ENCODE measurements at places on chromosomes 7 and 10. TPM values are rescaled to one million over a fixed set of nuclear protein-coding genes. Genes with fewer than 3 reads are reported as not detected.

HUS1 gene
- total RNA-seq = 32.3 TPM

DNA sequence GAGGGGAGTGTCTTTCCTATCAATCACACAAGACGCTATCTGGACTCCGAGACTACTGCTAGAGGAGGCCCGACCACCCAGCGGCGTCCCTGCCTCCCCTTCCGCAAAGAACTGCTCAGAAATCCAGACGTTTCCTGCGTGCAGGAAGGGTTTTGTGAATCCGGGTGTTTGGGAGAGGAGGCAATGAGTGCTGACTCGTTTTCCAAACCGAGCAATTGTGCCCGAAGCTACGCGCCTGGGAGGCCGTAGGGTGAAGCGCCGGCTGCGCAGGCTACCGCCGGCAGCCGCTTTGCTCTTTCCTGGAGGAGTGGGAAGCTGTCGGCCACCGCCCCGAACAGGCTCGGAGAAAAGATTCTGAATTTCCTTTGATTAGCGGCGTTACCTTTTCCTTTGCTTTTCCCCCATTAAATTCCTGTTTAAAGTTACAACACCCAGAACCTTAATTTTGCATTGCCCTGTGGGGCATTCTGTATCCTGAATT lies 5.3 kb downstream of the VAX1 start:
- no peak for DNase-seq

GRCh38 chr10:119496273-119496672 lies 46.2 kb downstream of the RGS10 start:
- DNase-seq = peak; percentile 79

DNA sequence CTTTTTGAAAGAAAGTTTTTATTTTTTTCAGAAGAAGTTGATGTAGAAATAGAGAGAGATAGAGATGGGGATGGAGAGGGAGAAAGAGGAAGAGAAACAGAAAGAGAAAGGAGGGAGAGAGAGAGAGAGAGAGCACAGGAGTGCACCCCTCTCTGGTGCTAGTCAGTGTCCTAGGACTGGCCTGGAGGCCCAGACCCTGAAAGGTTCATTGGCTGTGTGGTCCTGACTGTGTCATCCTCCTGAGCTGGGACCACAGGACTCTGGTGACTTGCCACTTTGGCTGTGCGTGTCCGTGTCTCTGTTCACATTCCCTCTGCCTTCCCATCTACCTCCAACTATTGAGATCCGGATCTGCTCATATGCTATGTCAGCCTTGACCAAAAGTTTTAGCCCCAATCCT lies 62.1 kb upstream of the SHH start:
- no peak for DNase-seq

GRCh38 chr7:77329466-77330168 lies 86.5 kb downstream of the GSAP start:
- no peak for DNase-seq

- DNase-seq = no peak
Measured at GRCh38 chr7:70354409-70355169, 756.3 kb downstream of the AUTS2 start.

DNA sequence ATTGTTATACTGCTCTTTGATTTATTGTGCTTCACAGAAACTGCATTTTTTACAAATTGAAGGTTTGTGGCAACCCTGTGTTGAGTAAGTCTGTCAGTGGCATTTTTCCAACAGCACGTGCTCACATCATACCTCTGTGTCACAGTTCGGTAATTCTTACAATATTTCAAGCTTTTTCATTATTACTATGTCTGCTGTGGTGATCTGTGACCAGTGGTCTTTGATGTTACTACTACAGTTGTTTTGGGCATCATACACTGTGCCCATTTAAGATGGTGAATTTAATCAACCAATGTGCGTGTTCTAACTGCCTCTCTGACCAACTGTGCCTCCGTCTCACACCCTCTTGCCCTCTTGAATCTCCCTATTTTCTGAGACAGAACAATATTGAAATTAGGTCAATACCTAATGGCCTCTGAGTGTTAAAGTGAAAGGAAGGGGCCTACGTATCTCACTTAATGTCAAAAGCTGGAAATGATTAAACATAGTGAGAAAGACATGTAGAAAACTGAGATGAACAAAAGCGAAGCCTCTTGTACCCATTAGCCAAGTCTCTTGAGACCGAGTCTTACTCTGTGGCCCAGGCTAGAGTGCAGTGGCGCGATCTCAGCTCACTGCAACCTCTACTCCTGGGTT lies 20.2 kb upstream of the ASL start:
- no peak for DNase-seq

DNA sequence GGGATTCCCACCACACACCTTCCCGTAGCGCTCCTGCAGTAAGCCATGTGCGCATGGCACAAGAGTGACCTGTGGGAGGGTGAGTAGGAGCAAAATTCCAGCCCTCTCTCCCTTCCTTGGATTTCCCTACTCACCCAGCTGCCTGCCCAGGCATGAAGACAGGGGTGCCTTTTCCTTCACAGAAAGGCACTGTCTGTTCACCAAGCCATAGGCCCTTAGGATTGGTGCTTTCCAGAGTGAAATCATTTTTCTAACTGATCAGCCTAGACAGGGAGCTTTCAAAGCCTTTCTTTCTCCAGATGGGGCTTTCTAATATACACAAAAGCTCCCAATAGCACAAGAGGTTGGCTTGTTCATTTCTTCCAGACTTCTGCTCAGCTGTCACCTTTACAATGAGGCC lies 79.7 kb downstream of the CTTNBP2 start:
- DNase-seq = no peak
